ENCODE measurements at places on chromosomes 2 and 18.

DNA sequence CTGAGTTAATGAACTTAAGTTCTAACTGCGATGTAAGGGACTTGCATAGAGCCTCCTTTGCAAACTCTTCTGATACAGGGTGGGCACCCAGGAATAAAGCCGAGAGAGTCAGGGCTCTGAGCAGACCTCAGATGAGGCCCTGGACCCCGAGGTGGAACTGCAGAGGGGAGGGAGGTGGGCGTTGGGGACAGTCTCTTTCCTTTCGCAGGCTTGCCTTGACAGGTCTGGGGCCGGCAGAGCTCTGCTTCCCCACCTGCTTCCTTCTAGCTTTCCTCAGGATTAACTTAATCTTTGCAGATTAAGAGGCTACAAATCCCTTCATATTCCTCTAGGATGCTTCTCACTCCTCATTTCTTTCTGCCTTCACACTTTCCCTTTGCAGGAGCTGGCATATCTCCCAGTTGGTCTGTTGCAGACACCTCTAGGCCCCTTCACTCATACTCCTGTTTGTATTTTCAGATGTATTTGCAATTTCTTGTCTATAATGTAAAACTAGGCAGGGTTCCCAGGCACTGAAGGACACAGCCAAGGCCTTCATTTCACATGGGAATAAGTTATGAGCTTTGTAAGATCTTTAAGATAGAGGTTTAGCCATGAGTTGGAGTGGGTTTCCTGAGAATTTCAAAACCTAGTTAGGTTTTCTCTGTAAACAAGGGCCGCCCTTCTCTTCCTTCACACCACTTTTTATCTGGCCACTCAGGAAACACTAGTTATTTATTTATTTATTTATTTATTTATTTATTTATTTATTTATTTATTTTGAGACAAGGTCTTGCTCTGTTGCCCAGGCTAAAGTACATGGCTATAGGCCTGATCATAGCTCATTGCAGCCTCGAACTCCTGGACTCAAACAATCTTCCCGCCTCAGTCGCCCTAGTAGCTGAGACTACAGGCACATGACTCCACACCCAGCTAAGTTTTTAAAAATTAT lies 70.9 kb downstream of the MTCL1 start:
- DNase-seq: no peak

DNA sequence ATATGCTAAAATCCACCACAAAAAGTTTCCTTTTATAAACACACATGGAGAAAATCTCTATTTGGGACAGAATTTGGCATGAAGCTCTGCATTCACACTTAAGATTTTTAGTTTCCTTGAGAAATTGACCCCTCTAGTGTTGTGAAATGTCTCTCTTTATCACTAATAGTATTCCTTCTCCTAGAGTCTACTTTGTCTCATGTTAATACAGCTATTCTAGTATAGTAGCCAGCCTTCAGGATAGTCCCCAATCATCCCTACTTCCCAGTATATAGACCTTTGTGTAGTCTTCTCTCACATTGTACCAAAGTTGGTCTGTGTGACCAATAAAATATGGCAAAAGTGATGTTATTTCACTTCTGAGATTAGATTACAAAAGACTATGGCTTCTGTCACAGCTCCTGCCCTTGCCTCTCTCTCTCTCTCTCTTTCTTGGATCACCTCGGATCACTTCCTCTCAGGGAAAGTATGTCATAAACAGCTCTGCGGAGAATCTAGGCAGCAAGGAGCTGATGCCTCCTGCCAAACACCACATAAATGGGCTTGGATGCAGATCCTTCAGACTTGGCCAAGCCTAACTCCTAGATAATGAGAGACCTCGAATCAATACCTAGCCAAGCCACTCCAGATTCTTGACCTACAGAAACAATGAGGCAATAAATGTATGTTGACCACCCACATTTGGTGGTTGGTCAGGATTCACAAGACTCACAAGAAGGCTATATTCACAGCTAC lies 59.7 kb upstream of the NABP1 start:
- DNase-seq: no peak

- DNase-seq: no peak
These were observed 9.1 kb downstream of the EPAS1 start for GRCh38 chr2:46306330-46306751.

DNA sequence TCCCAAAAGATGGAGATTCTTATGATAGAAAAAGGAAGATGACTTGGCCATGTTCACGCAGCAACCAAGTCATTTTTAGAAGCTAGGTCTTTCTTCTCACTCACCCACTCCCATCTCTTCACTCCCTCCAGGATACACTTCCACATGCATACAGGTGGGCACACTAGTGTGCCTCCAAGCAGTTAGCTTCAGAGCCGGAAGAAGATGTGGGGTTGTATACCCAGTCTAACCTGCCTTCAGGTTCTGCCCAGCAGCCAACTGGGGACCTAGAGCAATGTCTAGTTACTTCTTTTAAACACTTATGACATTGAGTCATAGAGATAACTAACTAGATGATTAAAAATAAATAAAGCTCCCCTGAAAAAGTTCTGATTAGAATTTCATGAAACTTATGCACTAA lies 21.8 kb upstream of the TANK start:
- DNase-seq: no peak

DNA sequence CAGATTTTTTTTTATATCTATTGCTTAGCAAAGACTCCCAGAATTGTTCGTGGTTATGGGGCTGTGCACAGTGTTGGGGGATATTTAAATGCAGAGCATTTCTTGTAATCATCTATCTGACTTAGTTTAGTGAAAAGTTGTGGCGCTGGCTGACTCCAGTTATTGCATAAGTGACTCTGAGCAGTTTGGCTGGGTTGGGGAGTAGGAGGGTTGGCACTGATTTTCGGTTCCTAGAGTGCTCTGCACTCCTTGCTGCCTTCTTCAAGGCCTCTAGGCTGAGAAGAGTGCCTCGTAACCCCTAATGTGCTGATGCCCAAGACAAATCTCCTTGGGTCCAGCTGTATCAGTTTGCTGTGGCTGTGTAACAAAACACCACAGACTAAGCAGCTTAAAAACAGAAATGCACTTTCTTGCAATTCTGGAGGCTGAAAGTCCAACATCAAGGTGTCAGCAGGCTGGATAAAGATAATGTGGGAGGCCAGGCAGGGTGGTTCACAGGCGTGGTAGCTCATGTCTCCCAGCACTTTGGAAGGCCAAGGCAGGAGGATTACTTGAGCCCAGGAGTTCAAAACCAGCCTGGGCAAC lies 6.5 kb upstream of the IMPA2 start:
- DNase-seq: no peak

DNA sequence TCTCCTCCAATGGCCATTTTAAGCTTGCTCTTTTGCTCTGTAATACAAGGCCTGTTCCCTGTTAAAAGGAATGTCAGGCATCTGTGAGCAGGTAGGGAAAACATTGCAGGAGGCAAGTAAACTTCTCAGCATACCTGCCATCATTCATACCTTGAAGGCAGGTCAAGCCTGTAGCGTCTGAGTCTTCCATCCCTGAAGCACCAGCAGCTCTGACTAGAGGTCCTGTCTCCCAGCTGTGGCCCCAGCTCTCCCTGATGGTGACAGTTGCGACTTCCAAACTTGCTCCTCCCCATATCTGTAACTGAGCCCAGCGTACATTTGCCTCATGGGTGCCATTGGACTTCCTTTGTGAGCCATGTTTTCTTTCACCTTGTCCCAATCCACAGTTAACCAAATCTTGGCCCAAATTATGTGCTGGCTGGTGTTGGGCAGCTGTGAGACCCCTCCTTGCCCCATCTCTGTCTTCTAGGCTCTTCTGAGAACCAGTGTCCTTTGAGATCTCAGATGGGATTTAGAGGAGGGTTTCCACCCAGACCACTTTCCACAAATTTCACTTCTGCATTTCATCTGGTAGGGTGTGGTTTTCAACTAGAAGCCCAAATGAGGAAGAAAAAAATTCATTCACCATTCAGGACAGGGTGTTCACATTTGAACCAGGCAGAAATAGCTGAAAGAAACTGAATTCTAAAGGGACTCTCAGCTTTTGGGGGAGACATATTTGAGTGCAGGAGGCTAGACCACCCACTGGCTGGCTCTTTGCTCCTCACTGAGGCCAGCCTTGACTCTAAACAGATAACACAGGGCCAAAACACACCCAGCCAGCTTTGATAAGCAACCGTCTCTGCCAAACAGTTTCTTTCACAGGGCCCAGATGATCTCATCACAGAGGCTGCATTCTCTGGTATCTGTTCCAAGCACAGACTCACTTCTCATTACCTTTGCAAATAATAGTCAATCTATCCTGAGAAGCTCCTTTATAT lies 66.4 kb upstream of the MSH2 start:
- no peak for DNase-seq

DNA sequence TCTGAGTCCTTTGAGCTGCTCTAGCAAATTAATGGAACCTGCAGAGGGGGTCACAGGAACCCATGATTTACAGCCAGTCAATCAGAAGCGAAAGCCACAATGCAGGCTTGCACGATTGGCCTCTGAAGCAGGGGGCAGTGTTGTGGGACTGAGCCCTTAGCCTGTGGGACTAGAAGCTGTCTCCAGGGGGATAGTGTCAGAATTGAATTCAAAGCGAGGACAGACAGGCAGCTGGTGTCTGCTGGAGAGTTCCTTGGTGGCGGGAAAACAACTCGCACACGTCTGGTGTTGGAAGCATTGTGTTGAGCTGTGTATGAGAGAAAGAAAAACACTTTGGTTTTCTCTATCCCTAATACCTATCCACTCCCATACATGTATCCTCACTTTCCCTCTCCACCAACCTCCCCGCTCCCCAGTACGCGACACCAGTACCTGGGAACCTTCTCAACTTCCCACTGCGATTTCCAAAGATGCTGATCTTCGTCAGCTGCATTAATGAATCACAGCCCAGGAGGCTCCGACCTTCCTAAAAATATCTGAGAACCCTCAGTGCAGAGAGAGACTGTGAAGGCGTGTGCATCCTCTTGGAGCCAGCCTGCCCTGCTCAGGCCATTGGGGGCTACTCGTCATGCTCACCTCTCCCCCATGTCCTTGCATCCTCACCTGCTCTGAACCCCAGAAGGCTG lies 88.2 kb downstream of the HS1BP3 start:
- DNase-seq: peak; percentile 73

DNA sequence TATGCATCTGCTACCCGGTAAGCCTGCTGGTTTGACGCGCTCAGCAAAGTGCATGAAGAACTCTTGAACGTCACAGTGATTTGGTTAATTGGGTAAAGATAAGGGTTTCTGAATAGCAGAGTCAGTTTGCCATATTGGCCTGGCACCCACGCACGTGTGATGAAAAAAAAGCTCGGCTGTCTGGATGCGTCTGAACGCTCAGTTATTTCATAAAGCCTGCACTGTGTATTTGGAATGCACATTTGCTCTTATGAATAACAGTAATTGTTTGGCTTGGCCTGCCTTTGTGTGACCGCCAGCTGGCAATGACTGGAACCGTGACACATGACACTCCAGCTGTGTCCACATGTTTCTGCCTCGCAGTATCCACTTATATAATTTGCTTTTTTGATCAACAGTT lies 129.2 kb upstream of the MEIS1 start:
- DNase-seq: no peak

DNA sequence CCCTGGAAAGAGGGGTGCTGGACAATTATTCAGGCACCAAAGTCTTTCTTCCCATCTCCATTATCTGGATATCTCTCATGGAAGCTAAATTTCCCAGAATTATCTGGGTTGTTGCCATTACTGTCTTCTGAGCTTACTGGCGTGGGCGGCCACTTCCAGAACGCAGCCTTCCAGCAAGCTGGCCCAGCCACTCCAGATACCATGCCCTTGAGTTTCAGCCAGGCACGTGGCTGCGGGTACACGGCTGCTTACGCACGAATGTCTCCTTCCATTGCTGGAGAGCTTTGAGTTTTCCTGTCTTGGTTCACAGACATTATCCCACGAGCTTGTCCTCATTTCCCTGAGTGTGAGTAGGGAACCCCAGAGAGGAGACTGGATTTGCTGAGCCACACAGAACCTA lies 32.7 kb downstream of the CELF4 start:
- DNase-seq: no peak

GRCh38 chr2:120533625-120534024 lies 187.7 kb downstream of the INHBB start:
- no peak for DNase-seq

DNA sequence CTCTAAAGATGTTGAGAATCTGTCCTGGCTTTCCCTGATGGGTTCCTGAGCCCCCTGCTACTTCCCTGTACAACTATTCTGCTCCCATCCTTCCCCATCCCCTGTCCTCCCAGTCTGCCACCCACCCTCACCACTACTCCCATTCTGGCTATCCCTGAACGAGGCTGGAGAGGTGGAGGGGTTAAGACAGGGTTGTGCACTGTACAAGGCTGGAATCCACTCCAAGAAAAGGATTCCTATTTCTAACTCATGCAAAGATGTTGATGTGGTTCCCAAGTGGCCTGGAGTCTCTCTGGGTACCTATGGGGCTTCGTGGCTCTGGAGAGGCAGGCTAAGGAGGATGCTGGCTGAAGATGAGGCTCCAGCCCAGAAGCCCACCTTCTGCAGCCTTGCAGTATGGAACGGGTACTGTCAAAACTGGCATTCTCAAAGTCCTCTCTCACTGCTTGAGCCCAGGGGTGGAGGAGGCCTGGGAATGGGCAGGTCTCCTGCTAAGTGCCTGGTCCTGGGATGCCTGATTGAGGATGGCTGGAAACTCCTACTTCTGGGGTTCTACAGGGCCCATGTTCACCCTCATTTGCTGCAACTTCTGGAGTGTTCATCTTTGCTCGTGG lies 1.3 kb upstream of the FEV start:
- no peak for DNase-seq

- no peak for DNase-seq
These were observed 2.5 kb downstream of the ARMC9 start for GRCh38 chr2:231200805-231201474.

GRCh38 chr2:158056875-158057274 lies 44.8 kb upstream of the UPP2 start:
- DNase-seq: no peak

DNA sequence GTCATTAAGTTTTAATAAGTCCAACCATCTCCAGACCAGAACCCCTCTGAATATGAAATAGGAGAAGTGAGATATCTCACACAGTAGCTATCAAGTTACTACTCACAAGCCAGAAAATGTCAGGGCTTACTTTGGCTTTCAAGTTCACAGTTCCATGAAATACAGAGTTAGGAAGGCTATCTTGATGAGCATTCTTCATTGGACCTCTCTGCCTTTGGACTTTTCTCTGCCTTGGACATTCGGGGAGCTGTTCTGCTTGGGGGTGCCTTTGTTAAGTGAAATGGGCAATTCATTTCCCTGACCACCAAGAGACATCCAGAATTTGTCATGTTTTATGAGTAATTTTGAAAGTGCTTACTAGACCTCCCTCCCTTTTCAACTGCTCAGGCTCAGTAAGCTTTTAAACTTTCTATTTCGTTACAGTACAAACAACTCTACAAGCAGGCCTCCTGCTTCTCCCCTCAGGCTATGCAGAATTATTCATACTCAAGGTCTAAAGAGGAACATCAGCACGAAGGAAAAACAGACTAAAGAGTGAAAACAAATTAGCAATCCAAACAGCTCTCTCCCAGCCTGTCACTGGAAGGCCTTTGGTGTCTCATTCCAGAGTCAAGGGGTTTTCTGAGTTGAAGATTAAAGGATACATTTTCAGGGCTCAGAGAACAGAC lies 95.3 kb downstream of the MREG start:
- DNase-seq: no peak

DNA sequence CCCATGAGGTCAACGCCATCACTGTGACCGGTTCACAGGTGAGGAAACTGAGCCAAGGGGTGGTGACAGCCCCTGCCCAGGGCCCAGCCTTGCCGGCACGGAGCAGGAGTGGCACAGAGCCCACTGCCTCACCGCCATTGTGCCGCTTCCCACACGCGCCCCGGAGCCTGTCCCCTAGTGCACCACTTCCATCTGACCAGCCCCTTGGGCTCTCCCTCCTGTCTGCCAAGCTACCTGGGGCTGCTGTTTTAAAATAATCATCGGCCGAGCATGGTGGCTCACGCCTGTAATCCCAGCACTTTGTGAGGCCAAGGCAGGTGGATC lies 49.7 kb upstream of the GLI2 start:
- DNase-seq: no peak

GRCh38 chr2:157897106-157897971 lies 21.2 kb upstream of the ACVR1 start:
- no peak for DNase-seq
